ENCODE measurements at places on chromosomes 7 and 10. TPM values are rescaled to one million over a fixed set of nuclear protein-coding genes. Genes with fewer than 3 reads are reported as not detected.

Gene EPC1
- total RNA-seq, result 33.7 TPM

Gene OR2A1
- not detected for total RNA-seq

Gene PDE1C
- 4.8 TPM for total RNA-seq

Gene ZC3HAV1
- 36.5 TPM for total RNA-seq

DNA sequence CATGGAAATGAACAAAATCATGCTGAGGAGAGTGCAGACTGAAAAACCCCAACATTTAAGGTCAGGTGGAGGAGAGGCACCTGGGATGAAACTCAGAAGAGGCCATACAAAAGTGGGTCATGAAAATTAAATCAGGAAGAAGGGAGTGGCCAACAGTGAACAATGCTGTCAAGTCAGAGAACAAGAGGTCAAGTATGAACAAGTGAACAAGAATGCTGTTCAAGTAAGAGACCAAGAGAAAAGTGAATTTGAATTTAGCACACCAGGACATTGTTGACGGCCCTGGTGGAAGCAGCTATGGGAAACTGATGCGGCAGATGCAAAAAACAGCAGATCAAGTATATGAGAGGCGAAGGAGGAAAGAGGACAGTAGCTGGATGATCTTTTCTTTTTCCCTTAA is 7.9 kb downstream of the CEP41 start:
- DNase-seq, result no peak

GRCh38 chr10:2682491-2682890 is 384.9 kb upstream of the PFKP start:
- DNase-seq, result no peak

DNA sequence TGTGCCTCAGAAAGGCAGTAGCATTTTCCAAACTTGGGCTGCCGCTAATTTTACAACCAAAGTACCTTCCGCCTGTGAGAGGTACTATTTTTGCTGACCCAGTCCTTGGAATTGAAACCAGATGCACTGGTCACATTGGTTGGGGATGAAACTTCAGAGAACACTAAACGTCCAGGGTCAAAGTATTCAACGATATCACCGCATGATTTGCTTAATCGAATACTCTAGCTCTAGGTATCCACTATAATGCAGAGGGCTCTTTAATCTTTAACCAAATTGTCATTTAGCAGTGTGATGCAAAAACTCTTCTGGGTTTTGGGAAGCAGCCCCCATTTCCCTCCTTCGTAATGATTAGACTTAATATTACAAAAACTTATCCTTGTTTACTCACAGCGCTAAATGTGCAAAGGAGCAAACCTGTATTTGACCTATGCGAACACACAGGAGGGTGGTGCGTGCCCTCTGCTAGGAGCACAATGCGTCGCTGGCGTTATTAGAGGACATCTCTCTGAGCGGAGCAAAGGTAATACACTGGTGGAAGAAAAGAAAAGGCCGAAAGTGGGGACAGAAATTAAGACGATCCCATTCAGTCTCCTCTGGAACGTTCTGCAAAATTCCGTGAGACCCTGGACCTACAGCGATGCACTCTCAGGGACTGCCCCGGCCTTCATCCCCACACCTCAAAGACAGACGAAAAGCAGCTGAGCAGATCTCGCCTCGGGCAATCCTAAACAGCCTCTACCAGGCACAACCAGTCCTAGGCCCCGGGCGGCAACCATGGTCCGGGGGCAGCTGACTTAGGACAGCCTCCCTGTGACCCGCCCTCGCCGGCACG is 916 bp upstream of the EEPD1 start:
- no peak for DNase-seq
